ENCODE measurements at places on chromosomes 6 and 20. TPM values are rescaled to one million over a fixed set of nuclear protein-coding genes. Genes with fewer than 3 reads are reported as not detected.

DNA sequence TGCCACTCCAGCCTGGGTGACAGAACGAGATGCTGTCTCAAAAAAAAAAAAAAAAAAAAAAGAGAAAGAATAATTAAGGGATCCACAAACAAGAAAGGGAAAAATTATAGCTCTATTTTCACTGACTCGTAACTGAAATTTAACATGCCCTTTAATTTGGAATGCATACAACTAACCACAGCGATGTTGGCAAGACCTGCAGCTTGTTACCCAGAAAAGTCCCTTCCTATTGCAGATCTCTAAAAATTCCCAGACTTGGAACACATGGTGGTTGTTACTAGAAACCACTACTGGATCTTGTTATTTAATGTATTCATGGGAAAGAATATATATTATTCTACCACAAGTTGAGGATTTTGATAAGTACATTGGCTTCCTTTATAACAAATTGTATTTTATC lies 27.8 kb upstream of the SMIM28 start:
- DNase-seq = peak; percentile 10
- no peak overlapping the region for H3K4me3 ChIP-seq
- no peak overlapping the region for H3K27ac ChIP-seq
- no peaks in the 10 kb centered on the region for H3K36me3 ChIP-seq
- no peaks in the 10 kb centered on the region for H3K4me1 ChIP-seq

DNA sequence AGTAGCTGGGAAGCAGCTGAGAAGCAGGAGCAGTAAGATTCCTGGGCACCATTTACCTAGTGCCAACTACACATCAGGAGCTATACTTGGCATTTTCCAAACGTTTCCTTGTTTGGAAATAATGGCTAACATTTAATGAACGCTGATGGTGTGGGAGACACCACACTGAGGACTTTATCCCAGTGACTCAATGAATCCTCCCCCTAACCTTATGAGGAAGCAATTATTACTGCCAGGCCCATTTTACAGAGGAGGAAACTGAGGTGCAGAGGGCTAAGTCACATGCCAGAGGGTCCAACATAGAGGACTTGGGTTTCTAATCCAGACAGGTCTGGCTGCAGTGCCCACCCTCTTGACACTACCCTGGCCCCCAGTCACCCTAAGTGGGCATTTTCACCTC lies 6.1 kb downstream of the PTGIS start:
- no peak for DNase-seq
- H3K4me3 ChIP-seq = no peak overlapping the region
- peak overlapping the region; percentile 91 for H3K27ac ChIP-seq
- H3K36me3 ChIP-seq = peaks cover 18% of the 10 kb centered on the region
- no peaks in the 10 kb centered on the region for H3K27me3 ChIP-seq
- H3K4me1 ChIP-seq = peaks cover 40% of the 10 kb centered on the region

DNA sequence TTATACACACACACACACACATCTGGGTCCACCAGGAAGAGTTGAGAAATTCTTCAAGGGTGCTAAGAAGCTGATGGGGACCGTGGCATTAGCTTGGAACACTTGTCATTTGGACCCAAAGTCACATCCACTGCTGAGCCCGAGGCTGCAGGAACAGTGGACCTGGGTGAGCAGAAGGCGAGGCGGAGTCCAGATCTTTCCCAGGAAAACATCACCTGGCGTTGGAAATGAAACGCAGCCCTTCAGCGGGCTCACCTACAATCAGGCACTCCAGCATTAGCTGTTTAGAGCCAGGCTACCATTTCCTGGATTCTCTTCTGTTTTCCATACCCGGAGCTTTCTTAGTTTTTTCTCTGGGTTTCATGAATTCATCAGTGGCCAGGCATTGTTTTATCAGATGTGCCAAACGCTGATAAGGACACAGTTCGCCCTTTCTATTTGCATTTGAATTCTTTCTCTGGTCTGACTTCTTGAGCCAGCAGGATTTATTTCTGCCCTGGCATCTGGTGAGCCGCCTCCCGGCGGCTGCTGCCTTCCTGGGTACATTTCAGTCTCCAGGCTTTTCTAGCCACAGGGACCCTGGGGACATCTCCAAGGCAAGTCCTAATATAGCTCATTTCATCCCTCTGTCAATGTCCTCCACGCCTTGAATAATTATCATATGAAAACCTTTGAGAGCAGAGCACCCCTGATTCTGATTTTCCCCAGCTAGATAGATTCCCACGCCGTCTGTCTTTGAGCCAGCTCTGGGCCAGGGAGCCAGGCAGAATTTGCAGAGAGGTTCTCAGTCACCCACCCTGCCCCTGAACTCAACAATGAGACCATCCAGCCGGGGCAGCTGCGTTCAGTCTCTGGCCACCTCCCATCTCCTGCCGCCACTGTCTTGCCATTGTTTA lies 170.9 kb downstream of the TTLL2 start:
- H3K36me3 ChIP-seq = no peaks in the 10 kb centered on the region
- H3K4me1 ChIP-seq = peaks cover 35% of the 10 kb centered on the region

The COL12A1 gene
- 658 TPM for total RNA-seq

- no peak overlapping the region for H3K4me3 ChIP-seq
- no peaks in the 10 kb centered on the region for H3K36me3 ChIP-seq
- no peaks in the 10 kb centered on the region for H3K4me1 ChIP-seq
Measured at GRCh38 chr6:87040729-87041128, 54.2 kb downstream of the CGA start.

The GSTA2 gene
- not detected for total RNA-seq

GRCh38 chr6:79574630-79575225 lies 37.5 kb upstream of the LCA5 start:
- peaks cover 3% of the 10 kb centered on the region for H3K4me1 ChIP-seq
- no peak overlapping the region for H3K4me3 ChIP-seq
- no peaks in the 10 kb centered on the region for H3K36me3 ChIP-seq
- H3K27ac ChIP-seq = no peak overlapping the region
- no peaks in the 10 kb centered on the region for H3K27me3 ChIP-seq
- DNase-seq = no peak

- no peaks in the 10 kb centered on the region for H3K36me3 ChIP-seq
- DNase-seq = no peak
- no peak overlapping the region for H3K4me3 ChIP-seq
- H3K27me3 ChIP-seq = no peaks in the 10 kb centered on the region
- H3K27ac ChIP-seq = no peak overlapping the region
Measured at GRCh38 chr6:85364344-85364743, 85.5 kb upstream of the NT5E start.

DNA sequence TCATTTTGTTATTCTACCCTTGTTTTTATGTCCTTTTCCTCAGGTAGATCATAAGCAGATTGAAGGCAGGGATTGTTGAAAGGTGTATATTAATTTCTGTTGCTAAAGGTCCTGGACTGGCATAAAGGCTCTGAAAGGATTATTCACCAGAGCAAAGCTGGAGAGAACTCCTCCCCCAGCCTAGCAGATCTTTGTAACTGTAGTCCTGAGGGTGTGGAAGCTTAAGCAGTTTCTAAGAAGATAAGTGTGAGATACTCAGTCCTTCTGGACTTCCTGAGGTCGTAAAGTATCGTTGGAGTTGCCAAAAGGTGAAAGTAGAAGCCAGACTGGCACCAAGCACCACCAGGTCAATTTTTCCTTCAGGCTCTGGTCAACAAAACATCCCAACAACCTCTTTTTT lies 24.2 kb downstream of the CGA start:
- H3K27me3 ChIP-seq = peaks cover 4% of the 10 kb centered on the region
- DNase-seq = no peak
- H3K4me1 ChIP-seq = no peaks in the 10 kb centered on the region
- no peak overlapping the region for H3K4me3 ChIP-seq

DNA sequence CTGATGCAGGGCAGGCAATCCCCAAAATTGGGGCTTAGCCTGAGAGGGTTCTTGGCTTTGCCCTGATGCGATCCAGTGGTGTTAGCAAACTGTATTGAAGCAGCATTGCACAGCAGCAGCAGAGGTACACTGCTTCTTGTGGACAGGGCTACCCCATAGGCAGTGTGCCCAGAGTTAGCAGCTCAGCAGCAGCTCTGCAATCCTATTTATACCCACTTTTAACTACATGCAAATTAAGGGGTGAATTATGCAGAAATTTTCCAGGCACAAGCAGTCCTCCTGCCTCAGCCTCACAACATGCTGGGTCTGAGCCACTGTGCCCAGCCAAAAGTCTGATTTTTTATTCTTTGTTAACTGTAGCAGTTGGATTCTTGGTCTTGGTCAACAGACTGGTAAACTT lies 3.8 kb downstream of the C20orf173 start:
- H3K27me3 ChIP-seq = no peaks in the 10 kb centered on the region
- no peaks in the 10 kb centered on the region for H3K36me3 ChIP-seq
- H3K4me3 ChIP-seq = no peak overlapping the region
- H3K27ac ChIP-seq = no peak overlapping the region
- DNase-seq = no peak

DNA sequence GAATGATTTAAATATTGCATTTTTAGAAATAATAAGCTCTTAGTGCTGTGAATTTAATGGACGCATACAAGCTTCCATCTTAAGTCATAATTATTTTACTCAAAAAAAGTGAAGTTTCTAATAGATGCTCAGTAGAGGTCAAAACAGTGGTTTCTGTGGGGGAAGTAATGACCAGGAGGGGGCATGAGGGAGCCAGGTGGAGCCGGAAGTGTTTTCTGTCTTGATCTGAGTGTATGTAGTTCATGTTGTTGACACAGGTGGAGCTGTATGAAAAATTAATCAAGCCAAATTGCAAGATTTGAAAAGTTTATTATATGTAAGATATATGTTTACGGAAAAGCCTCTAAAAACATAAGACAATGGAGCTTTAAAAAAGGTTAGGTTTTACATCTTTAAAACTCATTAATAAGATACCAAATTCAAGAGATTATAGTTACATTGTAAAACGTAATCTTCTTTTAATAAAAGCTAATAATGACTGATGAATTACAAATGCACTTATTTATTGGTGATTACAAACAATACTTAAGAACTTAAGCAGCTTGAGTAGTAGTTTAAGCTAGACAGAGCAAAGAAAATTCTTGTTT lies 68.0 kb downstream of the PLAGL1 start:
- peaks cover 14% of the 10 kb centered on the region for H3K36me3 ChIP-seq
- H3K27ac ChIP-seq = no peak overlapping the region
- no peak overlapping the region for H3K4me3 ChIP-seq
- peaks cover 10% of the 10 kb centered on the region for H3K4me1 ChIP-seq
- peak; percentile 41 for DNase-seq
- no peaks in the 10 kb centered on the region for H3K27me3 ChIP-seq

The MYB gene
- 0.40 TPM for total RNA-seq

The BPIFB1 gene
- total RNA-seq = not detected

DNA sequence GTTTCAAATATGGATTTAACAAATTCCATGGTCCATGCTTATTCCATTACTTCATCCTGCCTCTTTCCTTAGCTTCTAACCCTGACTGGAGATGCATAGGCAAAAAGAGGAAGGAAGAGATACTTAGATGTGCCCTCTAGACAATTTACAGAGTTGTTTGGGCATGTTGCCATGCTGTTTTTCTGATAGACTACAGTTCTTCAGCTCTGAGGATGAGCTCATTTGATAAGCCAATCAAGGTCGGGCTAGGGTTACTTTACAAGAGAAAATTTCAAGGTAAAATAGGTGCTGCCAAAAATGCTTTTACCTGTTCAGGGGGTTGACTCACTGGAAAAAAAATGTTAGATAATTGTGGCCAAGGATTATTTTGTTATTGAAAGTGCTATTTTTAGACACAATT lies 5.9 kb downstream of the HCRTR2 start:
- H3K4me1 ChIP-seq = no peaks in the 10 kb centered on the region
- no peak overlapping the region for H3K27ac ChIP-seq
- peaks cover 7% of the 10 kb centered on the region for H3K27me3 ChIP-seq
- DNase-seq = no peak
- H3K36me3 ChIP-seq = no peaks in the 10 kb centered on the region

The TAGAP gene
- total RNA-seq = 0.66 TPM

The CBFA2T2 gene
- 8.5 TPM for total RNA-seq

GRCh38 chr20:38554986-38555385 lies 26.0 kb upstream of the ADIG start:
- H3K36me3 ChIP-seq = peaks cover 55% of the 10 kb centered on the region
- no peaks in the 10 kb centered on the region for H3K27me3 ChIP-seq
- no peak overlapping the region for H3K27ac ChIP-seq
- H3K4me3 ChIP-seq = no peak overlapping the region

The CTAGE9 gene
- not detected for total RNA-seq

Measured in muscle of leg (tissue), 16 donors.